ENCODE measurements at places on chromosomes 6 and 20. TPM values are rescaled to one million over a fixed set of nuclear protein-coding genes. Genes with fewer than 3 reads are reported as not detected.

GRCh38 chr20:20666359-20666758 is 46.1 kb downstream of the RALGAPA2 start:
- no peaks in the 10 kb centered on the region for H3K4me1 ChIP-seq
- no peak overlapping the region for H3K4me3 ChIP-seq
- H3K36me3 ChIP-seq, result no peaks in the 10 kb centered on the region
- no peaks in the 10 kb centered on the region for H3K27me3 ChIP-seq

DNA sequence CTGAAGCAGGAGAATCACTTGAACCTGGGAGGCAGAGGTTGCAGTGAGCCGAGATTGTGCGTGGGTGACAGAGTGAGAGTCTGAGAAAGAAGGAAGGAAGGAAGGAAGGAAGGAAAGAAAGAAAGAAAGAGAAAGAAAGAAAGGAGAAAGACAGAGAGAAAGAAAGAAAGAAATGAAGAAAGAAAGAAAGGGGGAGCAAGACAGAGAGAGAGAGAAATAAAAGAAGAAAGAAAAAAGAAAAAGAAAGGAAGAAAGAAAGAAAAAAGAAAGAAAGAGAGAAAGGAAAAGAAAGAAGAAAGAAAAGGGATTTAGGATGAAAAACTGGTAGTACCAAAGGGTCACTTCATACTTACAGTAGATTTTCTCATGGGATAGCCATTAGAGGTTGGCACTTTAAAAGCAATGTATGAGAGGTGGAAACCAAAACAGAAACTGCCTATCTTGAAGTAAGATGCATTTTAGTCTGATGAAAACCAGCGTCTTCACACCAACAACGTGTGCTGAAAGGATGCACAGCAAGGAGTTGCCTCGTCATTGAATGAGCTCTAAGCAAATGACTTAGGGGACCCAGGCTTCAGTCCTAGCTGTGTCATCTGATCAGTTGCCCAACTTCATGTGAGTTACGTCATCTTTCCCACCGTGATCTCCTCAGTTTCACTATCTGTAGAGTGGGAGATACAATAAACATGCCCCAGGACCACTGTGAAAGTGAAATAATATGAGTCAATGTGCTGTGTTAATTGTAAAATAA is 133.9 kb upstream of the NEDD9 start:
- H3K4me1 ChIP-seq, result peaks cover 23% of the 10 kb centered on the region
- H3K36me3 ChIP-seq, result no peaks in the 10 kb centered on the region
- H3K27ac ChIP-seq, result no peak overlapping the region
- no peak for DNase-seq
- H3K4me3 ChIP-seq, result no peak overlapping the region
- H3K27me3 ChIP-seq, result peaks cover 2% of the 10 kb centered on the region

ANKRD6 gene
- total RNA-seq, result 43.5 TPM

NKX2-4 gene
- not detected for total RNA-seq

VPS16 gene
- 47.7 TPM for total RNA-seq

NELFE gene
- 55.5 TPM for total RNA-seq

SMLR1 gene
- total RNA-seq, result not detected

Data from mesothelial cell of epicardium (in vitro differentiated cells).